ENCODE measurements at places on chromosomes 4 and X.

DNA sequence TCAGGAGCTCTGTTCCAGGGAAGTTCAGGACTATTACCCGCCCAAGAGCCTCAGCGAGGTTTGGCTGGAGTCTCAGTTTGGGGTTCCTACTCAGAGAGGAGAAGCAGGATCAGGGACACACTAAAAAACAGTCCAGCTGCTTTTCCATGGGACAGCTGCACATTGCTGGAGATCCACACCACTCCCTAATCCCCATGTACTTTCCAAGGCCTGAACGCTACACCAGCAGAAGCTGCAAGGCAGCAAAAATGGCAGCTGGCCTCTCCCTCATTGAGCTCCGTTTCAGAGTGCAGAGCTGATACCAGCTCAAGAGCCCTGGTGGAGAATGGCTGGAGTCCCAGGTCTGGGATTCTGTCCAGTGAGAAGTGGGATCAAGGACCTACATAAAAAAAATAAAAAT lies 551.2 kb upstream of the PABPC5 start:
- no peak for DNase-seq

DNA sequence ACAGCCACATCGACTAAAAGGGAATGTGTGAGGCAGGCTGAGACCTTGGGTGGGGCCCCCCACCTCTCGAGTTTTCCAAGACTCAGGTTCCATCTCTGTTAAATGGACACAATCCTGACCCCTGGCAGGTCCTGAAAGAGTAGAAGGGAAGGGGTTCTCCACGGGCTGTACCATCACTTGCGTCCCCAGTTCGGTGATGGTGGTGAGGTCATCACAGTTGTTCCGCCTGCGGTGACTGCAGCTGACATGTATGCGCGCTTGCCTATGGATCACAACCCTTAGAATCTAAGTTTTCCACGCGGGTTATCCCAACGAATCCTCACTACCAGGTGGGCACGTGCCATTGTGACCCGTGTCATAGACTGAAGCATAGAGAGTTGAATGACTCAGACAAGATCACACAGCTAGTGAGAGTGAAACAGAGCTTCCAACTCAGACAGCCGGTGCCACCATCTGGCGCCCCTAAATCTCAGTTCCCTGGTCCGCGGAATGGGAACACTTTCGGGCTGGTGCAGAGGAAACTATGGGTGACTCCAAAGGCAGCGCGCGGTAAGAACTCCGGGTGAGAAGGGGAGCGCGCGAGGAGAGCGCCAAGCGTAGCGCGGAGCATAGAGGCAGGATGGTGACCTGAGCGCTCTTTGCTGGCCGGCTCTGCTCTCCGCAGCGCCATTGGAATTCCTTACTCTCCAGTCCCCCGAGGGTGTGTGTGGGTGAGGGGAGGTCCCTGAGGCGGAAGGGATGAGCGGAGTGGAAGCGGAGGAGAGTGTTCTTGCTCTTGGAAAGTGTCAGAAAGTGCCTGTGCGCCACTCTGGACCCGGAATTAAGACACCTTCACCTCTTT lies 10.5 kb downstream of the MSX1 start:
- DNase-seq = no peak

- no peak for DNase-seq
Observed at GRCh38 chr4:40157436-40157835, 39.4 kb upstream of the RHOH start.

DNA sequence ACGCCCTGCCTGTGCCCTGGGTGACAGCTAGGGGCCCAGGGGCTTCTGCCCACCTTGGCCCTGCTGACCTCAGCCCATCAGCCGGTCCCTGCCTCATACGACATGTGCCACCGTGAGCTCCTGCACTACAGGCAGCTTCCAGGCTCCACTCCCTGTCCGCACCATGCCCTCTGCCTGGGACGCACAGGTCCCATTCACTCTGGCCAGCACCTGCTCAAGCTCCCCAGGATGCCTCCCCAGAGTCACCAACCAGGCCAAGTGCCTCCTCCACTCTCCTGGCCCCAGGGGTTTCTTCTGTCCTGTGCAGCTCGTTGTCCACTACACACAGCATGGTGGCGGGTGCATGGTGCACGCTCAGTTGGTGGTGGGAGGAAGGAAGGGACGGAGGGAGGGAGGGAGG lies 20.2 kb upstream of the MRFAP1 start:
- no peak for DNase-seq

DNA sequence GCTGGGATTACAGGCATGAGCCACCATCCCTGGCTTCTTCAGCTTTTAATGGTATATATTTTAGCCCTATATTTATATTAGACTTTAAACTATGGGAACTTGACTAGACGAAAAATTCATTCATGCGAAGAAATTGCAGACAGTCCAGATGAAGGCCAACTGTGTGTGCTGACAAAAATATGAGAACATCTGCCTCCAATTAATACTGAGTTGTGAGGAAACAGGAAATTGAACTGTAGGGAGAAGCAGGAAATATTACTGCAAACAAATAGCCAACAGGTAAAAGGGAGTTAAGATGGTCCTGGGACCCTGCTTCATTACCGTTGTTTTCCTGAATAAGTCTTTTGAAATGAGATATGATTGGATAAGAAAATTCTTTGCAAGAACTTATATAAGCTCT lies 26.3 kb downstream of the MGARP start:
- DNase-seq = no peak

GRCh38 chrX:153673428-153674218 lies at the start of gene PNCK:
PNCK (minus strand) TSS chrX:153673813; CDS start chrX:153673076, 737 bp downstream.
- DNase-seq = no peak

GRCh38 chr4:73684097-73684496 lies 56.3 kb upstream of the CXCL8 start:
- no peak for DNase-seq

DNA sequence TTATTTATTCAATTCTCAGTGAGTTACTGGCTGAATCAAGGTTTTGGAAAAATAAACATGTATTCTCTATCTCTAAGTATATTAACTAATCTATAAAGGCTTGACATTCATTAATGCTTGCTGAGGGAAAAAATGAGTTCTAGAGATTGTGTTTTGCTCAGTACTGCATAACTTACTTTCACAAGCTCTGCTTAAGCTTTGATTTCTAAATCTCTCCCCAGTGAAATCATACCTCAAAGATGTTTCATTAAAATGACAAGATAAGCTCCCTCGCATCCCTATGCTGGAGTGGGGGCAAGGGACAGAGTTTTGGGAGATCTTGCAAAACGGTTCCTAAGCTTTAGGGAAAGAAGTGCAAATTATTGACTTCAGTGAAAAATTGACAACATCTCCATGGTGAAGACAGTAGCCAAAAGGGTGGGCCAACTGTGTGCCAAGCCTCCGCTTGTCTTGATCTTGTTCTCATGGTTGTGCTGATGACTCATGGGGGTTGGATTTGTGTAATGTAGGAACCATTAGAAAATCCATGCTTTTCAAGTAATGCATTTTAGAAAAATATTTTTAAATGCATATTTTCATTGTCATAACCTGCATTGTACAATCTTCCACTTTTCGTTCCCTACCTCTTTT lies 521.4 kb downstream of the RPA4 start:
- no peak for DNase-seq

GRCh38 chr4:184444953-184445309 lies 29.4 kb downstream of the IRF2 start:
- DNase-seq = no peak

GRCh38 chrX:39513836-39514235 lies 583.9 kb downstream of the BCOR start:
- DNase-seq = no peak

DNA sequence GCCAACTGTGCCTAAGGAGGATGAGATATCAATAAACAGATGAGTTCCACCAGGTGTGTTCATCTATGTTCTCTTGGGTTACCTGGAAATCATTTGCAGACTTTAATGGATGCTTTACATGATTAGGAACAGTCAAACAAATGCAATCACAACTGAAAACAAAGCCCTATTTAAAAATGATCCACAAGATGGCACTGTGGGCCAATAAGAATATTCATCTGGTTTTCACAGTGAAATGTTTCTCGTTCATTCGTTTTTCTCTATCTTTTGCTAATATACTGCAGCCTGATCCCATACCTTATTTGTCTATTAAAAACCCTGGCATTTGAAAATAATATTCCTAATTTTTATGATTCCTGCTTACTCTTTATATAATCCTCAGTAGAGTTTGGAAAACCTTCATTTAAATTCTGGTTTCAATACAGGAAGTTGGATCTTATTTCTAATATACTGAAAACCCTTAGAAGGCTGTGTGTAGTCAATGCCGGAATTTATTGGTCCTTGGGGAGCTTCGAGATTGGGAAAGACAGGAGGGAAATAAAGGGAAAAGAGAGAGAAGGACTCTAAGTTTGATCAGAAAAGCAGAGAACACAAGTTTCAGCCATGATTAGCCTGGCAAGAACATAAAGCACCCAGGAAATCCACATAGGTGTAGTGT lies 63.8 kb upstream of the TAPT1 start:
- DNase-seq = peak; percentile 7

DNA sequence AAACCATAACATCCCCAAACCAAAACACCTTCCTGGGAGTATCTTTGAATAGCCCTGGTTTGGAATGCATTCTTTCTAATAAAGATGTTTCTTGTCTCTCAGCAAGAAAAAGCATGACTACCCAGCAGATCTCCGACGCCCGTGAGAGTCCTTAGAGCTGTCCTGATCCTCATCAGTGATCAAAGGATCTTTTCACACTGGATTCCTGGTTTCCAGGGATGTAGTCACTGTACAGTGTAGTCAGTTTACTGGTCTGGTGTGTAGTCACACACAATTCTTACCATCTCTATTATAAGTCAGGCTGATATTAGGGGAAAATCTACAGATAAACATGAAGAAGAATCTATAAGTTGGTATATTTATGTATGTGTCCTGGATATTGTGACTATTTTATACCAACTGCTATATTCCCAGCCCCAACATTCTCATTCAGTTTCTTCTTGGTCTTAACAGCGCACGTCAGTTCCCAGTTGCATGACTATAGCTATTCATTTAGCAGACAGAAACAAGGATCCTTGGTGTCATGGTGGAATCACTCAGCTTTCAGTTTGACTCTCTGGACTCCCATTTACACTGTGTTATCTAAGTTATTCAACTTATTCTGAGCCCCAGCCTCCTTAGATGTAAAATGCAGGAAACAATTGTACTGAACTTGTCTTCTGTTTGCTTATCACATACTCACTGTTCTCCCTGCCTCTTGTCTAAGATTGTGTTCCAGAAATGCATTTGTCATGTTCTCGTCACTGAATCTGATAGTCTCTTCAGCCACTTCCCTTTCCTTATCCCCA lies 68.3 kb downstream of the SLIT2 start:
- DNase-seq = no peak

GRCh38 chrX:9609987-9610386 lies 145.1 kb downstream of the TBL1X start:
- DNase-seq = no peak

DNA sequence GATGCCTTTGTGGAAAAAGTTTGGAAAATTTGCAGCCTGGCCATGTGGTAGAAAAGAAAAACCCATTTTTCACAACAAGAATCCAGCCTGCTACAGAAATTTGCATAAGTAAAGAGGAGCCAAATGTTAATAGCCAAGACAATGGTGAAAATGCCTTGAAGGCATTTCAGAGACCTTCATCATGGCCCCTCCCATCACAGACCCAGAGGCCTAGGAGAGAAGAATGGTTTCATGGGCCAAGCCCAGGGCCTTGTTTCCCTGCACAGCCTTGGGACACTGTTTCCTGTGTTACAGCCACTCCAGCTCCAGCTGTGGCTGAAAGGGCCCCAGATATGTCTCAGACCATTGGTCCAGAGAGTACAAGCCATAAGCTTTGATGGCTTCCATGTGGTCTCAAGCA lies 101.4 kb upstream of the LINC00632 start:
- DNase-seq = no peak

DNA sequence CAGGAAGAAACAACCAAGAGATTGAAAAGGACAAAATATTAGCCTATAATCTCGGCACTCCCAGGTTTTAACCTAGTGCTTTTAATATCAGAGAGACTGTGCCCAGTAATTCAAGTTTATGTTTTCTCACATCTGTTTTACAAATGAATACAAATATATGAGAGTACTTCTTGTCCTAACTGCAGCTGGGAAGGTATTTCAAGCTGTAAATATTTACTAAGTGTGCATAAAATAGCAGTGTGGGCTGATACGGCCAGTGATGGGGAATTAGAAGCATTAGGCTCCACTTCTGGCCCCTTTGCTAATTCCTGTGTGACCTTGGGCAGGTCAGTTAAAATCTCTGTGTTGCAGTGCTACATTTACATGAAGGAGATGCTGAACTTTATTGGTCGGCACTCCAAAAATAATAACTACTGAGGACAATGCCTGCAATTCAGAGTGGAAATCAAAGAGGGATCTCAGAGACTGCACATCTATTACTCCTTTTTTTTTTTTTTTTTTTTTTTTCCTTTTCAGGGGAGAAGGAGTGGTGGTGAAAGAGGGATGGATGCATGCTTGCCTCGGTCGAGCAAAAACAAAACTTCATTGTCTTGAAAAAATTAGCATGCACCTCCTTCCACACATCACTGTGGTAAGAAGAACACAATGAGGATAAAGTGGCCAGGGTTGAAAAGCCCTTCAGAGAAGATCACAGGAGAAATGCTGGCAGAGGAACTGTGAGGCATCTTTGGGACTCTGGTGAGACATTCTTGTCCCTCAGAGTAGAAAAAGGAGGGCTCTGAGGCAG lies 44.6 kb upstream of the LNX1 start:
- no peak for DNase-seq

DNA sequence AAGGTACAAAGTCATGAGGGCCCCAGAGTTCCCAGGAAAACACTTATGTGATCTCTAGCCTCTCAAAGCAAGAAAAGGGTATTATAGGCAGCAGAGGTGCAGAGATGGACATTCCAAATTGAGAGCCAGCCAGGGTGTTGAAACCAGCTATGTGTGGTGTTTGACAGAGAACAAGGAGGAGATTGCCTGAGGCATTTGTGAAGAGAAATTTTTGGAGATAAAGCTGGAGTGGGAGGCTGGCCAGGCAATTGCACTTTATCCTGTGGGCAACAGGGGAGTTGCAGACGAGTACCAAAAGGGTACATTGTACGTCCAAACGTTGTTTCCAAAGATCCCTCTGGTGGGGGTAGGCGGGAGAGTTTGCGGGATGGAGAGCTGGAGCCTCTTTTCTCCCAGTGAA lies 2.5 kb upstream of the GABRE start:
- no peak for DNase-seq

DNA sequence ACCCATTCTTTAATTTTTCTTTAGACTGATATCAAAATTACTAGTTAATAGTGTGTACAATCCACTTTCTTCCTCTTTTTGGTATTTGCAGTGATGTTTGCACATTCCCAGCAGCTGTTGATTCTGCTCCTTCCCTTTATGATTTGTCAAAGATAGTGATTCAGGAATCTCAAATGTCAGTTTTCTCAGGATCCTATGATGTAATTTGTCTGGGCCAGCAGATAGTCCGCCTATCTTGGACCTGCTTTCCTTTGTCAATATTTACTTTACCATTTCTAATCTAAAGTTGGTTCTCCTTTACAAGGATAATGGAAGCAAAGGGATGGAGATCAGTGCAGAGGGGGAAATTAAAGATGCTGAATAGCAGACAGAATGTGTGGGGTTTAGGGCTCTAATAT lies 122.1 kb downstream of the REELD1 start:
- no peak for DNase-seq
